ENCODE measurements at places on chromosomes 13 and 19. TPM values are rescaled to one million over a fixed set of nuclear protein-coding genes. Genes with fewer than 3 reads are reported as not detected.

- DNase-seq = no peak
These were observed 579.4 kb upstream of the MIR17HG start for GRCh38 chr13:90768116-90768515.

- no peak for DNase-seq
These were observed at the start of gene NUMBL for GRCh38 chr19:40690050-40690692. NUMBL (minus strand) TSS chr19:40690651; CDS start chr19:40690483, 168 bp downstream.

DNA sequence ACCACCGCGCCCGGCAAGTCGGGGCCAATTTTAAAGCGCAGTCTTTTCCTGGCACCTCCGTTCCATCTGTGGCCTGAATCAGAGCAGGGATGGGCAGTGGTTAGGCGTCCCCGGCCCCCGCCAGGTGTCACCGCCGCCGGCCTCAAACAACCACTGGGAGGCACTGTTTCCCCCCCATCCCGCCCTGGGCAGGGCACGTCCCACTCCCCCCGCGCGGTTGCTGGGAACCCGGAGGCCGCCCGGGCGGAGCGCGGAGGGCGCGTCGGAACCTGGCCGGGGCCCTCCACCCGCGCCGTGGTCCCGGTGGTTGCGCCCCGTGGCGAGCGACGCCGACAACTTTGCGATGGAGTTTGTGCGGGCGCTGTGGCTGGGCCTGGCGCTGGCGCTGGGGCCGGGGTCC is at the start of gene GRIN3B:
GRIN3B (plus strand) TSS at position 325 of the 400 bp plus-strand sequence; CDS start at position 344, 19 bp downstream.
- peak; percentile 43 for DNase-seq

DNA sequence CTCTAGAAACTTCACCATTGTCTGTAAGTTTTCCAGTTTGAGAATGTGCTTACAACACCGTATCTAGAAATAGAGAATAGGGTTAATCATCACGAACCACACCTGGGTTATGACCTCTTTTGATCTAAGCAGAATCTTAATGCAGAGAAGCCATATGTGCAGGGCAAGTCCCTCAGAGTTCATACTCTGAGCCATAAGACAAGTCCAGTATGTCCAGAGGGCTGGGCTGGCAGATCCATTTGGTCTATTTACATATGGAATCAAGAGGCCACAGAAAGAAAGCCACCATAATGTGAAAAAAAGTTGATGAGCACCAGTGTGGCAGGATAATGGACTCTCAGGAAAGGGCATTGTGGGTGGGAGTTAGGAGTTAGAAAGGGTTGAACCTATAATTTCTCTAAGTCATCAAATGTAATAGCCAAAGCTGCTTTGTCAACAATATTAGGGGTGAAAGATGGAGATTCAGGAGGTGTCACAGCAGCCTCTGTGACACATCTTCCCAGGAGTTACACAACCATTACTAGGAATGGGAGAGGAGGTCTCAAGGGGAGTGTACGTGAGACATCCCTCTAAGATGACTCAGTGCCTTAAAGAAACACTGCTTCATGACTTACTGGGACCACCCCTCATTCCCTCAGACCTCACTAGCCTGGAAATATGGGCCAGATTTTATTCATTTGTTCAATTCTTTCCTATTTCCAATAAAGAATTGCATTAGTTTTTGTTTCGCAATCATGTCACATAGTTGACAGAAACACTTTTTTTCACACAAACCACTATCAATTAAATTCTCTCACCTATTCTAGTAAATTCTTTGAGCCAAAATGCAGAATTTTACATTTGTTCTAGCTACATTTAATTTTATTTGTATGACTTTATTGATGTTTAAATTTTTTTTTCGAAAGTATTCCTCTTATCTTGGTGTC is 30.4 kb upstream of the OLFM4 start:
- DNase-seq = no peak

GRCh38 chr13:79404985-79405384 is 1.1 kb downstream of the RBM26 start:
- no peak for DNase-seq

- no peak for DNase-seq
These were observed 18.2 kb downstream of the EFNB2 start for GRCh38 chr13:106517109-106517847.

GRCh38 chr13:112092453-112092852 is 25.5 kb downstream of the SOX1 start:
- no peak for DNase-seq

BBC3 gene
- total RNA-seq = 5.8 TPM

TINCR gene
- total RNA-seq = 0.33 TPM

LILRA1 gene
- not detected for total RNA-seq

PBX4 gene
- not detected for total RNA-seq

Data from HepG2 (cell line).